ENCODE measurements at places on chromosomes 5 and 9.

DNA sequence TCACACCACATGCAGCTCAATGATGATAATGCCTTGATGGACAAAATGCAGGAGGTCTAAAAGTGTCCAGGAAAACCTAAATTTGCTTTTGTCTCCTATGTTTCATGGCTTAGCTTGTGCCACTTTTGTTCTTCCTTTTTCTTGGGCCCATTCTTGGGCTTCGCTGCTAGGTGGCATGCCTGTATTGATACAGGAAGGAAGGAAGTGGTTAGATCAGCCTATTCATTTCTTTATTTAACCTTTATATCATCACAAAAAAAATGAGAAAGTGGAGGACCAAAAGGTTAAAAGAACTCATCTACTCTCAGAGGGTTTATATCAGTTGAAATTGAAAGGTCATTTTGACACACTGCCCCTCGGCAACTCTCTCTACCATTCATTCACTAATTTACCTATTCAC is 260.2 kb downstream of the ARHGAP26 start:
- DNase-seq: no peak

DNA sequence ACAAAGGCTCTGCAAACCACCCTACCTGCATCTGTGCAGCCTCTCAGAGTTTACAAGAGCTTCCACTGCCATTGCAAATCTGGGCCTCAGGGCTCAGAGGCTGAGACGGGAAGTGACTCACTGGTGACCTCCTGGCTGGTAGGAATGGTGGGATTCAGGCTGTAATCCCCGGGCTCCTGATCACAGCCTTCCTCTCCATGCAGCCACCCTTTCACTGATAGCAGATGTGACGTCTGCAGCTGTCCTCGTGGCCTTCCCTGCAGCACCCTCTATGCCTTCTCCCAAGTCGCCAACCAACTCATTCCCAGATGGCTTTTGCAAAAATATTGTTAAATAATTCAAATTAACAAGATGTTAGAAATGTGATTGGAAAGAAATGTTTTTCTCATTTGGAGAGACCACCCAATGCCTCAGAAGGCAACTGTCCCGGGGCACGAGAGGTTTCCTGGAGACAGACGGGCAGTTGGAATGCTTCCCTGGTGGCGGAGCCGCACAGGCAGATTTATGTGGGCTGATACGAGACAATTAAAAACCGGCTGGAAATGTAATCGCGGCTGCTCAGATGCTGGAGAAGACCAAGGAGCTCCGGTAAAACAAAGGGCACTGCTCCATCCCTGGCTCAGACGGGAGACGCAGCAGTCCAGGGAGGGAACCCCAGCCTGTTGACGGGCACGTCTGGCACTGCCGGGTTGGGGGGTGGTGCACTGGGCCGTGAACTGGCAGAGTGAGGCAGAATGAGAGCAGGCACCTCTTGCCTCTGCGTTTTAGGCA is 34.4 kb upstream of the SLC25A51 start:
- DNase-seq: no peak

DNA sequence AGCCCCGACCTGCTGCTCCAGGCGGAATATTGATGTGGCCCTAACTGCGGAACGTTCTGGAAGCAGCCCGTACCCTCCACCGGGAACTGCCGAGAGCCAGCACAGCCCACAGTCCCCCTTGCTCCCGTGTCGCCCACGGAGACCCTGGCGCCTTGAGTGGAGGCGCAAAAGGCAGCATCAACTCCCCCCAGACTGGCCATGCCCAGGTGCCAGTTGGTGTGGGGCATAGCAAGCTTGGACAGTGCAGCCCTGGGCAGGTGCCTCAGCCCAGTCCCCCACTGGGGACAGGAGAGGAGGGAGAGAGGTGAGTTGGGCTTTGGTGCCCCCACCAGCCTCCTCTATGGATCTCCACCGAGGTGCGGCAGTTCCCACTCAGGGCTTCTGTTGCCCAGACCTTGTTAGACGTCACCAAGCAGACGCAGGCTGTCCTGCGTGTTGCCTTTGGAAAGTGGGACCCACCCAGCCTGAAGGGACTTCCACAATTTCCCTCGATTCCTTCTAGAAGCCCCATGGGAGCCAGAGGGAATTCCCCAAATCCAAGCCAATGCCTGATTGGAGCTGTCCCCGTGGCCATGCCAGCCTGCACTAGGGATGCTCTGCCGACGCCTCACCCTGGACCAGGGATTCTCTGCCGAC is 19.8 kb upstream of the NRARP start:
- DNase-seq: no peak

- DNase-seq: no peak
Measured at GRCh38 chr9:98229090-98229395, 26.4 kb downstream of the TBC1D2 start.

DNA sequence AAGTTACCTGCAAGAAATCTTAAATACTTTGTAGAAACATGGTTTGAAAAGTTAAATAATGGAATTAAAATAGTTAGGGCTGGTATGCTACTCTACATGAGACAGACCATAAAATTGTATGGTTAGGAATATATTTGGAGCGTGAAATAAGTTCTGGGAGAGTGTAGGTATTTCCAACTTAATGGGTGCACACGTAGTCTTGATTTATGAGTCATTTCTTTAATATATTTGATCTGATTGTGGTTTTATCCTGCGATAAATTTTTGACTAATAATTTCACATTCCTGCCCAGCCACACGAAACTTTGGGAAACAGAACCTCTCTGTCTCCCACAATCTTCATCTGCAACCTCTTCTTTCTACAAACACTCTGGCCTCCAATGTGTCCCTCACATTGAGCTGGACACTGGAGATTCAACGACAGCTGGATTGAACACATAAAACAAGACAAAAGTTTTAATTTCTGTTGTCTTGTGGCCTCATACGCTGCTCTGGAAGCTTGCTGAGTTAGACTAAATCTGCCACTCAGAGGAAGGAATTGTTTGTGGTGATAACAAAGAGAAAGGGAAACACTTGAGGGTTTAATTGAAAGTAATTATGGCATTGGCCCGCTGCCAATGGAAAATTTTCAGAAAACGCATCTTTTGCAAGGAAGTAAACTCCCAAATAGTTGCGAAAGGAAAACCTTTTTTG is 201.8 kb upstream of the ZNF608 start:
- no peak for DNase-seq

DNA sequence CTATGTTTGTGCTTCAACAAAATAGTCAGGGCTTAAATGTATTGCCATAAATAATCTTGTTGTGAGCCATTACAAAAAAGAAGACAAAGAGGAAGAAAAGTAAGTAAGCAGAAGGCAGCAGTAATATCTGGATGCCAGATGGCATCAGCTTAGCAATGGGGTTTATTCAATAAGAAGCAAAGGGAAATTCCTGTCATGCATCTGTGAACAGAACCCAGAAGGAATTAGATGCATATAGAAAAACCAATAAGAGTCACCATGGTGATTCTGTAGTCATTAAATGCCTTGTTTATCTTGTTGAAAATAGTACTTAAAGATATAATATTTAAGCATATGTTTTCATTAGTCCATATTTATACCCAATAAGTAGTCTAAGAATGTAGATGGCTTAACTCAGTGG is 216.0 kb downstream of the ADAMTSL1 start:
- DNase-seq: no peak

- DNase-seq: no peak
Measured at GRCh38 chr9:88776717-88777497, 214.4 kb upstream of the S1PR3 start.

DNA sequence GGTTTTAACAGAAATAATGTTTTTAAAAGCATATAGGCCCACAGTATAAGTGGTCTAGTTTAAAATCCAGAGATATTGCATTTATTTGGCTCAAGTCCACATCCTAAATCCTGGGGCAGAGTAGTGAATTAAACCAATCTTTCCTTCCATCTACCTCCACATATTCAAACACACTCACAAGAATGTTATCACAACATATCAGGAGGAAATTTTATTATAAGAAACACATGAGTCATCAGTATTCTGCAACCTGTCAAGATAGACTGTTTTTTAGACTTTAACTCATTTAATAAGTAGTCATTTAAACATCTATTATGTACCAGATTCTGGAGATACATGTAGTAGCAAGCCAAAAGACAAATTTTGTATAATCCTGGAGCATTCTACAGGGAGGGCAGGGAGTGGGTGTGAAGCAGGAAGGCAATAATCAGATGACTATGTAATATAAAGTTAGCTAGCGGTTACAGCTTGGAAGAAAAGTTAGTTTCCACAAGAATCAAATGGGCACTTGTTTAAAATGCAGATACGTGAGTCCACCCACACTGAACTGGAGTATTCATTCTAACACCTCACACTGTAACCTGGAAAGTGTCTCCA is 187.3 kb upstream of the PIK3R1 start:
- no peak for DNase-seq

- DNase-seq: no peak
Measured at GRCh38 chr5:65801352-65801783, 79.4 kb downstream of the NLN start.

GRCh38 chr9:94534901-94535300 is 20.0 kb upstream of the PCAT7 start:
- no peak for DNase-seq

- no peak for DNase-seq
Measured at GRCh38 chr5:169735913-169736312, 98.8 kb downstream of the DOCK2 start.

- no peak for DNase-seq
Measured at GRCh38 chr9:106941916-106942315, 79.0 kb downstream of the ZNF462 start.
